ENCODE measurements at places on chromosomes 16 and 17.

GRCh38 chr17:13646411-13646810 lies 44.7 kb upstream of the HS3ST3A1 start:
- DNase-seq: no peak

DNA sequence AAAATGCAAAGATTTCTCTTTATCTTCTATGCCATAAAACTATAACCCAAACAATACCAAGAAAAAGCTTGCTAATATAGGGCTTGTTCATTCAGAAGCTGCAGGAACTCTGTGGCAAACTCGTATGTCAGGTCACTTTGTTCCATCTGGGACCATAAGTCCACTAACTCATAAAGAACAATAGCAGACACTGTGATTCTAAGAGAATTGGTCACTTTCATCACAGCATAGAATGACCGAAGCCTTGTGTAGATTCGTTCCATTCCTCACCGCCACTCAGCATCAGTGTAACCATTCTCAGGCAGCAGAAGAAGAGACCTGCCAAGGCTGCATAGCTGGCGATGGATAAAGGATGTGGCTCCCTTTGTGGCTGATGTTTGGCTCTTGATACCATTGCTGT lies 30.3 kb upstream of the VAT1L start:
- DNase-seq: no peak

DNA sequence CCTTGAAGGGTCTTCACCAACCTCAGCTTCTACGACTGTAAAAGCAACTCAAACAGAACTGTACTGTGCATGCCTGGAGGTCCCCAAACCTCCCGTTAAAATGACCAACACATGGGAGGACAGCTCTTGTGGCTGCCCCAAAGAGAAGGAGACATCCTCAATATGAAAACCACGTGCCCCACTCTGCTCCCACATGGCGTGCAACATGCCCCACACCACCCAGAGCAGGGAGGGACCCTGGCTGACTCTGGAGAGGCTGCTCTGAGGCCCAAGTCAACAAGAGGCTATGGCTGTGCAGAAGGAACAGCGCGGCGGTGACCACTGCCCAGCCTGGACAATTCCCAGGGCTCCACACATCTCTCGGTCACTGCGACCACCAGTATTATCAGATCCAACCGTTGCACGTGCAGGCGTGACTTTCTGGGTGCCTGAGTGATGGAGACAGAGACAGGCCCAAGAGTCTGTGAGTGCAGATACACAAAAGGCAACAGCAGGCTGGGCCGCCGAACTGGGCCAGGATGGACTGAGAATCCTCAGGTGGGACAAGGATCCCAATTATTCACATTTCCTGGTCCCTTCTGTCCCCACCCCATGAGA lies 1.4 kb downstream of the PLD6 start:
- DNase-seq: no peak

DNA sequence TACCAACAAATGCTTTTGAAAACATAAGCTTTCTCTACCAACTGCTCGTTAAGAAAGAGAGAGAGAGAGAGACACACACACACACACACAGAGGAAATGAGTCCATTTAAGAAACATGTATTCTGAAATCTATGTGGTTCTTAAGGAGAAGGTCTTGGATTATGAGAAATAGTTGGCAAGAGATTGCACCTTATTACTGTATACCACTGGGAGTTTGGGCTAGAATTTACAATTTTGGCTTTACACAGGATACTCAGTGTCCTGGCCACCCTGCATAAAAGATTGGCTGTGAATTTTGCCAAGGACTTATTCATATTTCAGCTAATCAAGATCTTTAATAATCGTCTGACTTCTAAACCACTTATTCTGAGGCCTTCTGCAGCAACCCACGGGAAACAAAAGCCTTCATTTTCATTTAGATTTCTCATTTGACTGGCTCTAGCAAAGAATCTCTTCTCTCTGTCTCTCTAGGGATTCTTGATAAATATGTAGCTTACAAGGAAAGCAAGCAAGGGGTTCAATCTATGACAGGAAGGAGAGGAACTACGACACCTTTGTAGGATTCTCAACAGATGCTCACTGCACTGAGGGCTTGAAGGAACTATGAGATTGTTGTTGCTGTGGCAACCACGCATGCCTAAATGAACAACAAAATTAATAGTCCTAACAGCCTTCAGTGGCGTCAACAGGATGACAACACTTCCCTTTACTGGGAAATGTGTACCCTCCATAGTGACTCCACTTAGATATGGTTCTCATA lies 75.3 kb upstream of the GNAO1 start:
- DNase-seq: no peak

DNA sequence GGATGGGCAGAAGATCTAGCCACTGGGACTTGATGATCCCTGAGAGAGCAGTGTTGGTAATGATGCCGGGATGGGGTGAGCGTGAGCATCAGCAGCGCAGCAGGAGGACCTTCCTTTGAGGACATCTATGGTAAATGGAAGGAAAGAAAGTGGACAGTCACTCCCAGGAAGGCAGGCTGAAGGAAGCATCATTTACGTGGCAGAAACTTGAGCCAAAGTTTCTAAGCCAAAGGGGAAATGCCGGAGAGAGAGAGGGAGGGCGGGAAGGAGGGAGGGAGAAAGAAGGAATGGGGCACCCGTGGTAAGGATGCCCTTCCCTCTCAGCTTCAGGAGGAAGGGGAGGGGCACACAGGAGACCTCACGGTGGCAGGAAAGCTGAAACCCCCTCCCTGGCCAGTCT lies 86.3 kb upstream of the CACNG5 start:
- no peak for DNase-seq

GRCh38 chr16:2036200-2036966 lies 9.7 kb downstream of the NHERF2 start:
- no peak for DNase-seq

DNA sequence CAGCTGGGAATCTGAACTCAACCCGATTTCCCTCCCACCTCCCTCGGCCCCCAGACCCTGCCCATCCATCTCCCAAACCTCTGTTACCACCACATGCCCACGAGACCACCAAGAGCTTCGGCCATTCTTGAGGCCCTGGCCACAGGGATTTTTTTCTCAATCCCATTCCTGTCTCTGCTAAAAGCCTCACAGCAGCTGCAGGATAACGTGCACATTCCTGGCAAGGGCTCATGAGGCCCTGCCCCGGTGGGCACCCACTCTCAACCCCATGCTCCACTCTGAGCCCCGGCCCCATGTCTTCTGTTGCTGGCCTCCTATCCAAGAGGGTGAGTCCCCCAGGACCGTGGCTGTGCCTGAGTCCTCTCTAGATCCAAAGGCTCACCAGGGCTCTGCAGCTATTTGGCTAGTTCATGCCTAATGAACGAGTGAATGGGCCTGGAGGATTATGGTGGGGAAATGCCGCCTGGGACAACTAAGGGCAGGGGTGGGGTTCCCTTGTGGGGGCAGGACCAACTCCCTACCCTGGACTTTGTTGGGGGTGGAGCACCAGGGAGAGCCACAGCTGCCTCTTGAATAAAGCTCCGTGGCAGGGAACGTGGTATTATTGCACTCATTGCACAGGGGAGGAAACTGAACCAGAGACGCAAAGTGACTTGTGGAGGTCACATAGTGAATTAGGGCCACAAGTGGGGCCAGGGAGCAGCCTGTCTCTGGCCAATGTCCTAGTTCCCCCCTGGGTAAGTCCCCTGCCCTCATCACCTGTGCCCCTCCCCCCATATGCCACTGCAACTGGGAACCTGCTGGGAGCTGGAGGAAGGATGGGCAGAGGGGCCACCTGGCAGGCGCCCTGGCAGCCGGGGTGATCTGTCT lies 113.8 kb upstream of the SMURF2 start:
- DNase-seq: no peak

- DNase-seq: no peak
These were observed 86.8 kb downstream of the NTN1 start for GRCh38 chr17:9108146-9108545.

DNA sequence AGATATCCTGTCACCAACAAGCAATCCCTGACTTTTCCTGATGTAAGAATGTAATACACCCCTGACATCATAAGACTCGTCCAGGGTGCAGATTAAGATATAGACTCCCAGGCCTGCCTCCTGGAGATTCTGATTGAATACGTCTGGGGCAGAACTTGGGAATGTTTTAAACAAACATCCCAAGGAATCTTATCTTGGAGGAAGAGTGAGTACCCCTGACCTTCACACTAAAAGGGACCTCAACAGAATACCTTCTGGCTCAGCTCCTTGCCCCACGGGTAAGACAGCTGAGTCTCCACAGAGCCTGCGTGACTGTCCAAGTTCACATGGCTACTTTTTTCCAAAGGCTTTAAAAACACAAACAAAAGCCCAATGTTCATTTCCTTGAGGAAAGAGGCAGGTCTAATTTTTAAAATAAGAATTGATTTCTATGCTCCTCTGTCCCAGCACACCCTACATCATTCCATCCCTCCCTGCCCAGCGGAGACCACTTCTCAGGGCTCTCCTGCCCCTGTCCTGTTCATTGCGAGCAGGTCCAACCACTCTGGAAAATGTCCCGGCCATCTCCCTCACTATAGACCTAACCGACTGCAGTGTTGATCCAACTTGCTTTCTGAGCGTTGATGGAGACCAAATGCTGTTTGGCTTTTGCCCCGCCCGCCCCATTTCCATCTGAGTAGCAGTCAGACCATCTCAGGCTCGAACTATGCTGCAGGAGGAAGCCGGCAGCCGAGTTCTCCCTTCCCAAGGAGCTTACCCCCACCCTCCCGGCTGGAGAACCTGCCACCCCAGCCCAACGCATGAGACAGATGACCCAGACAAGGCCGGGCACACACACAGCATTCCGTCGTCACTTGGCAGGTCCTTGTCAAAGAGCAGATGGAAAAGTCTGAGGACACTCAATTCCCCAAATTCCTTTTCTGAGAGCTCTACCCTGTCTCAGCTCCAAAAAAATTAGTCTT lies 44.1 kb upstream of the MYH10 start:
- DNase-seq: no peak

- no peak for DNase-seq
These were observed 189.0 kb downstream of the ZFHX3 start for GRCh38 chr16:72858665-72859493.

DNA sequence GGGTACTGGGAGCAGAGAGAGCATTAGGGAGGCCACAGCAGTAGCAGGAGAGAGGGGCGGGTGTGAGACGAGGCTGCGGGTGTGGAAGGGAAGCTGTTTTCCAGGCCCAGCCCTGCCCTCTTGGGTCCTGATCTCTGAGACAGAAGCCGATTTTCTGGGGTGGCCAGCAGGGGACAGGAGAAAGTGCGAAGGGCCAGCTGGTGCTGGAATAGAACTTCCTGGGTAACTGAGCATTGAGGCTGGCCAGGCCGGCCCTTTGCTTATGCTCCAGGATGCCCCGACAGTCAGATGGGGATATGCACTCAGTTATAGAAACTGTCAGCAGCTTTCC lies 804 bp downstream of the BTBD17 start:
- DNase-seq: no peak

DNA sequence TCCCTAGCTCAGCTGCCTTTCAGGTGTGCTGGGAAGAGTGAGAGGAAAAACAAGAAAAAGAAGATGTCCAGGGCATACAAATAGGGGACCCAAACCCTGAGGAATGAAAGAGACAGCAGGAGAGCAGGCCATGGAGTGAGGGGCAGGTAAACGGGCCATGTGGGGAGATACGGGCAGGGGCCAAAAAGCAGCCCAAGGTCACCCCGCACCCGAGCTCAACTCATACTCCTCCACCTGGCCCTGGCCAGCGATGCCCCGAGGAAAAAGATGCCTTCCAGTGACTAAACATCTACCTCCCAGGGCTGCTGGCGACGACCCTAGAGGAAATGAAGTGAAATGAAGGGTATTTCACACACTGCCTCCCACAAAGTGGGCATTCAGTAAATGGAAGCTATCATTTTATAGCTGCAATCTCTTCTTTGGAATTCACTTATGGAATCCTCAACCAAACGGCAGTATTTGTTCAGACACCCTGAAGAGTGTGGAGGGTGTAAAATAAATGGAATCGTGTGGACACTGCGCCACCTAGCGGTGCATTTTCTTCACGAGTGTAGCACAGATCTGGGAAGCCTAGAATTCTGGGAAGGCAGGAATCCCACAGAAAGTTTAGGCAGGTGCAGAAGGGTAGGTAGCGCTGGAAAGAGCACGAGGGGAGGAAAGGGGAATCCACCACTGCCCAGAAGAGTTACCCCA lies 14.9 kb downstream of the ELAC2 start:
- peak; percentile 55 for DNase-seq

DNA sequence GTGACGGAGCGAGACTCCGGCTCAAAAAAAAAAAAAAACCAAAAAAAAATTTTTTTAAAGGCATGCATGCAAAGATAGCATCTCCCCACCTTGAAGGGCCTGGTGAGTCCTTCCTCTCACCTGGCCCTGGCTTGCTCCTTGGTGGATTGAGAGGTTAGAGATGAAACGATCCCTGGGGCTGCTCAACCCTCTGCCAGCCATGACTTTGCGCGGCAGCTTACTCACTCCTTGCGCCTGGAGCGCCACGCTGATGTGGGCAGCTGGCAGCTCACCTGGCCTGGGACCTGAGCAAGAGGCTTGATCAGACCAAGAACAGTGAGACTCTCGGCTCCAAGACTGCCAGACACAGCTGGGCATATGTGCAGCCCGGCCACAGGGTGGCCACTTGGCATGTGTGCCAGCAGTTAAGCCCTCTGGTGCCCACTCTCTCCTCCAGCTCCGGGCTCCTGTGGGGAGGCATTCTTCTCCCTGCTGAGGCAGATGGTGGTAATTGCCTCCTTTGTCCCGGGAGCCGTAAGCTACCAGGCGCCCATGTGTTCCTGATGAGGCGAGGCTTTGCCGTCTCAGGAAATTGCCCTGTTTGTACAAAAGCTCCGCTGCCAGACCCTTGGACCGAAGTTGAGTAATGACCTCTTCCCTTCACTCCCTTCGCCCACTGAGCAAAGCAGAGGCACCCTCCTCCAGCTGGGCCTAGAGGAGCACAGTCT lies 5.1 kb upstream of the EVPL start:
- DNase-seq: no peak

GRCh38 chr16:89104930-89105571 lies 11.4 kb downstream of the ACSF3 start:
- DNase-seq: no peak

- no peak for DNase-seq
These were observed 8.2 kb upstream of the CD300E start for GRCh38 chr17:74631468-74632450.

DNA sequence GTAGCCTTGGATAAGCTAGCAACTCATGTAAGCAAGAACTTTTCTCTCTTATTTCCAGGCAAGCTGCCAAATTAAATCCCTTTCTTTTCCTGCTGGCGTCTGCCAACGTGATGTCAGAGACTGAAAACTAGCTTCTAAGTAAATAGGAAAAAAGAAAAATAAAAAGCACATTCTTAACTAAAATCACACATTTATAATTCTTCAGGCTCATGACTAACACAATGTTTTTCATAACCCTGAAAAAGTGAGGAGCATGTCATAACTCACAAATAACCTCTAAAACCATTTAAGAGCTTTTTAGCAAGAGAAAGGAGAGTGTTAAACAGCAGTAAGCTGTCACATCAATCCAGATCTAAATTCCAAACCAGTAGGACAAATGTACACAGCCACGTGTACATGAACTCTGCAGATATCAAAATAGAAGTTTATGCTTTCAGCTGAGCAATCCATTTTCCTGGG lies 110.0 kb downstream of the N4BP1 start:
- no peak for DNase-seq
